ENCODE measurements at places on chromosomes 2 and 18.
A peak's percentile ranks its signal among the peaks of the same experiment; 100 is the strongest.

GRCh38 chr2:134098321-134098720 is 155.6 kb upstream of the MGAT5 start:
- DNase-seq: no peak

- DNase-seq: no peak
Observed at GRCh38 chr2:85057226-85057962, 75.8 kb upstream of the TCF7L1 start.

- DNase-seq: peak; percentile 95
Observed at GRCh38 chr18:44943311-44943881, 262.7 kb downstream of the SETBP1 start.

DNA sequence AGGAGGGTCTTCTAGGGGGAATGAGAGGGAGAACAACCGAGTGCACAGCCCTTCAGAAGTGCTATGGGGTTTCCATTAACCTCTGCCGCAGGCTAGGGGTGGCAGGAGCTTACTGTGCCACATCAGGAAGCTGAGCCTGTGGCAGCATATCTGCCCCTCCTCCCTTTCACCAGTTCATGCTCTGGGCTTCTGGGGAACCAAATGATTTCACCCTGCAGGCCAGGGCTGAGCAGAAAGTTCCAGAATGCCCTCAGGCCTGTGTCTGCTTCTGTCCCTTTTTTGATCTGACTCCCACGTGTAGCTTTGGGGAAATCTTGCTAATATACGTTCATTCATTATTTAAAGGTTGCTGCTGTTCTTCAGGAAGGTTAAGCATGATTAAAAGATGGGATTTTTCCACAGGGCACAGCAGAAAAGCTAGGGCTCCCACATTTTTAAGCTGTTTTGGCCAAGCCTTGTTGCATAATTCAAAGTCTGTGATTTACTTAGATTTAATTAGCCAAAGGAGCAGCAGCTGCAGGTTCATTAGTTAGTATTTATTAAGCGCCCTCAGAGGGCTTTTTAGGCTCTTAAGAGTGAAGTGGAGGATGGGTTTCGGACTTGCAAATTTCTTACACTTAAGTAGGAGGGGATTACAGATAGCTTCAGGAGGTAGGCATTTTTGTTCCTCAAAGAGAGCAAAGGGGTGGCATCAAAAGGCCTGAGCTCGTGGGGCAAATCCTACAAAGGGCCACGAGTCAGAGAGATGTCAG is 10.2 kb downstream of the TMEM247 start:
- DNase-seq: no peak

DNA sequence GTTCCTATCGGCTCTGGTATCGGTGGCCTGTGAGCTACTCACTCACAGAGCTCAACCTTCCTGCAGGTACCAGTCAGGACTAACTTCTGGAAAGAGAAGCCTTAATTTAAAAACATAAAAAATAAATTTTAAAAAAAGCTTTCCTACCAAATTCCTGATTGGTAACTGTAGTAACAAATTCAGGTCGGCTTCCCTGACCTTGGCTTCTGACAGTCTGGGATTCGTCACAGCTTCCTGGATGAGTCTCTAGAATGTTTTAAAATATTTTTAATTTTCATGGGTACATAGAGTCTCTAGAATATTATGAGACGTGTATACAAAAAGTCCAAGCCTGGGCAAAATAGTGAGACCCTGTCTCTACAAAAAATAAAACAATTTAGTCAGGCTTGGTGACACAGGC is 45.0 kb upstream of the MTCL1 start:
- DNase-seq: no peak

DNA sequence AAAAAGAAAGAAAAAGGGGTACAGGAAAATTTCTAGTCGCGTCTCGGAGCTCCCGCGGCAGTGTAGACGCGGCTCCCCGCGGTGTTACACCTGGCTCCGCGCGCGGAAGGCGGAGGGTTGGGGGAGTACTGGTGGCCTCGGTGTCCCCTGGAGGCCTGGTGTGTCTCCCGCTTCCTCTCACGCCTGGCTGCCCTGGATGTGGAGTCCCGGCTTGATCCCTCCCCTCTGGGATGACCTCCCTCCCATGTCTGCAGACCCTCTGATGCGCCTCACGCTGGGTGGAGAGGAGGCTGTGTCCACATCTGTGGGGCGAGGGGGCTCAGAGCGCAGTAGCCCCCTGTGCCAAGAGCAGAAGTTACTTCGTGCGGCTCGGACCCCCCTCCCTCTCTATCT is 1.2 kb downstream of the KIF5C start:
- DNase-seq: peak; percentile 68

GRCh38 chr18:32771871-32772580 is 797 bp downstream of the KLHL14 start:
- peak; percentile 64 for DNase-seq

GRCh38 chr2:210859314-210859713 is 302.9 kb downstream of the CPS1 start:
- DNase-seq: no peak

GRCh38 chr18:80201739-80202138 is 45.6 kb downstream of the PARD6G start:
- DNase-seq: peak; percentile 32

Measured in islet precursor cell (in vitro differentiated cells).